Neural crest cell (in vitro differentiated cells): ENCODE measurements at places on chromosomes 3 and 15. TPM values are rescaled to one million over a fixed set of nuclear protein-coding genes. Genes with fewer than 3 reads are reported as not detected.
A peak's percentile ranks its signal among the peaks of the same experiment; 100 is the strongest.

- DNase-seq, result no peak
Observed at GRCh38 chr3:126987129-126987528, 4.2 kb downstream of the PLXNA1 start.

GRCh38 chr3:152258448-152259393 is 10.0 kb upstream of the MBNL1 start:
- DNase-seq, result no peak

DNA sequence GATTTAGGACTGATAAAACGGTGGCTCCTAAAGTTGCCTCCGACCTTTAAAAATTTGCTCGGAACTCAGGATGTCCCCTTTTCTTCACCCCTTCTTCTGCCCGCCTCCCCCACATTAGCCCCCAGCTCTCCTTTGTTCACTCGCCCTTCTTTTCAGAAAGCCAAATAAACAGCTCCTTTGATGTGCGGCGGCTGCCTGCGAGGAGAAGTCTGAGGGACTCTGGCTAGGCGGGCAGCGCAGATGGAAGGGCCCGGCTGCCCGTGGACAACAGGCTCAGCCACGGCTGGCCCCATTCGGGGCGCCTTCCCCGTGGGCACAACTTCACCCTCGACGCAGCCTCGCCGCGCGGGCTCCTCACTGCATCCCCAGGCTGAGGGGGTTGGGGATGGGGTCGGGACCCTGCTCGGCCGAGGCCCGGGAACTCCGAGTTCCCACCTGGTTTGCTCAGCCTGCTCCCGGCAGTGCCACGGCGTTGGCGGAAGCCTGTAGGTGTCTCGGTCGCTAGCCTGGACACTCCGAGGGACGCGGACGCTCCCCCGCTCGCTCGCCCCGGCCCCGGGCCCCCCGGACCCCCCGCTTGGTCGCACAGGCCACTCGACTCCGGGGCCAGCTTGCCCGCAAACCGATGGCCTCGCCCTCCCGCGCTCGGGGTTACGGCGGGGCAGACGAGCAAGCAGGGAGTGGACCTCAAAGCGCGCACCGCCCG is 897 bp upstream of the TLE3 start:
- DNase-seq, result peak; percentile 53

CLEC3B gene
- not detected in 2 replicates for total RNA-seq

DNA sequence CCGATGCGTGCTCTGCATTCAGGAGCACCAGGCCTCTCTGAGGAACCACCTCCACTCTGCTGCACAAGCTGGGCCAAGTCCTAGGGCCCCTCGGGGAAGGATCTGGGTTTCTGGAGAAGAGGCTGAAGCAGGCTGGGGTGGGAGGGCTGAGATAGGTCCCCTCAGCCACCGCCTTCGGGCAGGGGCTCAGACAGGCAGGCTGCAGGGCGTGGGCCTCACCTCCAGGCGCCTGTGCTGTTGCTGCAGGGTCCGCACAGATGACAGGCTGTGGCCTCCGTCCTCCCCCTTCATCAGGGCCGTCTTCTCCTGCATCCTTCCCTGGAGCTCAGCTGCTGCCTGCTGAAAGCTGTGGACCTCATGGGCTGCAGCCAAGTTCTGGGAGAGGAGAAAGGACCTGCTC is 15.2 kb downstream of the PLA2G4B start:
- DNase-seq, result no peak

GRCh38 chr15:57017024-57017423 is 98.6 kb downstream of the TCF12 start:
- DNase-seq, result no peak

DNA sequence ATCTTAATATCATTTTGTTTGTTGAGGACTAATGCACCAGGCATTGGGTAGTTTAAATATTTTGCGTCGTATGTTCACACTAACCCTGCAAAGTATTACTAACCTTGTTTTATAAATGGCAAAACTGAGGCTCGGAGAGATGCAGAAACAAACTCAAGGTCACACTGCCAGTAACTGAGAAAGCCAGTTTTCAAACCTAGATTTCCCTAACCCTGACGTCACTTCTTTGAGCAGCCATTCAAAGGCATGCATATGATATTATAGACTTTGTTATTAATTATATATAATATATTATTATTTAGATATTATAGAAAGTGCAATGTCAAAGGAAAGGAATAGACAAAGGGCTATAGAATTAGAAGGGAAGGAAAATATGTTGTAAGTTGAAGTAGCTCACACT is 167.6 kb upstream of the EOMES start:
- no peak for DNase-seq

GRCh38 chr15:61106044-61106834 is 122.9 kb downstream of the RORA start:
- DNase-seq, result no peak
